ENCODE measurements at places on chromosomes 3 and 15.
A peak's percentile ranks its signal among the peaks of the same experiment; 100 is the strongest.

DNA sequence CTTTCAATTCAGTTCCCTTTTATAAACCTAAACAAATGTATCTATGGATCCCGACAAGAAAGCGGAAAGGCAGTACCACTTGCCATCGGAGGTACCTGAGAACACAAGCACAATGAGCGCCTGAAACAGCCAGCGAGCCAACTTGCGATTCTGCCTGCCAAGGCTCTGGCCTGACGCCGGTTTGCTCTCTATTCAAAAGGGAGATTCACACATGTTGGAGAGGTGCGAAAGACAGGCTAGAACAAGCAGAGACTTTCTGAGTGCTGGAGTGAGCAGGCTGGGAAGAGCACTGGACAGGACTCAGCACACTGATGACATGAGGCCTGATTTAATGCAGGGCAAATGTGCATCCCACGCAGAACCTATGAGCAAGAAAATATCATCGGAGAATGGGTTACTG lies 17.7 kb upstream of the PRR23E start:
- DNase-seq = no peak

DNA sequence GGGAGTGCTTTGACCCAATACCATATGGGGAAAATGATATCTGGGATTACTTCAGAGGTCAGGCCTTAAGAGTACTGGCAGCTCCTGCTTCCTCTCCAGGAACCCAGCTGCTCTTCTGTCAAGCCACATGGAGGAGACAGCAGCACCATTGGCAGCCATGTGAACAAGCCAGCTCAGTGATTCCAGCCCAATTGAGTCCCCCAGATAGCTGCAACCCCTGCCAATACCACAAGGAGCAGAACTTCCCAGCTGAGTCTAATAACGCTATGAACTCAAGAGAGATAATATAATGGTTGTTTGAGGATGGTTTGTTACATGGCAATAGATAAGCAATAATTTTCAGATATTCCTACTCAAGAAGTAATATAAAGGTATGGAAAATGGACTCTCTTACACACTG lies 126.8 kb upstream of the CPNE4 start:
- DNase-seq = no peak

GRCh38 chr3:120052677-120053076 lies 41.6 kb downstream of the GSK3B start:
- no peak for DNase-seq

GRCh38 chr15:59918994-59919951 lies 84.8 kb upstream of the FOXB1 start:
- DNase-seq = peak; percentile 17

DNA sequence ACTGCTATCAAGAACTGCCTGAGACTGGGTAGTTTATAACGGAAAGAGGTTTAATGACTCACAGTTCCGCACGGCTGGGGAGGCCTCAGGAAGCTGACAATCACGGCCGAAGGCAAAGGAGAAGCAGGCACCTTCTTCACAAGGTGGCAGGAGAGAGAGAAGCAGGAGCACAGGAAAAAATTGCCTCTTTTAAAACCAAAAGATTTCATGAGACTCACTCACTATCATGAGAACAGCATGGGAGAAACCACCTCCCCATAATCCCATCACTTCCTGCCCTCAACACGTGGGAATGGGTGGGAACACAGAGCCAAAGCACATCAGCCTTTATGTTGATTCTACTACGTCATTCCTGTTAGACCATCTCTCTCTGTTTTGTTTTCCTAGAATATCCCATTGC lies 650.9 kb upstream of the SEMA6D start:
- no peak for DNase-seq

GRCh38 chr3:56467108-56467507 lies 1.2 kb downstream of the ERC2 start:
- DNase-seq = no peak

DNA sequence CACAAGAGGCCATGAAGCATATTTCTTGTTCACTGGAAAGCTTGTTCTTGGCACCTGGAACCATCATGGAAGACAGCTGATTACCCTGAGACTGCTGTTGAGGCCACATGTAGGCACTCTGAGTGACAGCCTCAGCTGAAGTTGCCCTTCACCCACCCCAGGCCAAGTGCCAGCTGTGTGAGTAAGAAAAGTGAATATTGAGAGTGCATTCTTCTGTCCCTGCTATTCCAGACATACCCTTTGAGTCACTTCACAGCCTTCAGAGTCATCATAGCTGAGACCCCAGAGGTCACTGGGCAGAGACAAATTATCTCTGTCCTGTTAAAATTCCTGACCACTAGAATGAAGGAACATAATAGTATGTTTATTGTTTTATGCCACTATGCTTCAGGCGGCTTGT lies 79.6 kb downstream of the NFKBIZ start:
- DNase-seq = no peak

DNA sequence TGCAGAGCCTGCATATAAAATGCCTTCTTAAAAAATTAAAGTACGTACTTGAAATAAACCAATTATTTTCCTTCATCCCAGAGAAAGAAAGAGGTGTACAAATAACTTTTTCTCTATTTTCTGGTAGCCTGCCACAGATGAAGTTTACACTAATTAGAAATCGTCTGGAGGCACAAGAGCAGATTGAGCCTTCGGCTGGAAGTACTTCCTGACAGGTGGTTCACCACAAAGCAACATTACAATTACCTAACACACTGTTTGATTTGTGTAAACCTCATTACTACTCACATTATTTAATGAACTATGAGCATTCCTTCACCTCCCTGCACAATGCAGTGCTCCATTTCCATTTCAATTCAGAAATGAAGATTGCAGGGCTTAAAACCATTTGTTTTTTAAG lies 856.1 kb downstream of the SI start:
- DNase-seq = no peak

DNA sequence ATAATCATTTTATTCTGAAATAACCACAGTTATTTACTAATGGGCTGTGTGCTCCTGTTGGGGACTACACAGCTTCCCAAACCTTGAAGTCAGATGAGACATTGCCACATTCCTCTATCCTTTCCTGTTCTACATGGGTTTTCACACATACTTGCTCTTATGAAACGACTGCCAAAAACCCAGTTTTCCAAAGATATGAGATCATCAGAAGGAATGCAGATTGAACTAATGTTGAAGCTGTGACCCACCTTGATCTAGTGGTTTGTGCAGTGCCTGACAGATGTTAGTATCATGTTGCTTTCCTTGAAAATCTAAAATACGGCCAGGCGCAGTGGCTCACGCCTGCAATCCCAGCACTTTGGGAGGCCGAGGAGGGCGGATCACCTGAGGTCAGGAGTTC lies 144.6 kb downstream of the VGLL4 start:
- no peak for DNase-seq

GRCh38 chr3:181906338-181906737 lies 194.6 kb downstream of the SOX2 start:
- DNase-seq = no peak

DNA sequence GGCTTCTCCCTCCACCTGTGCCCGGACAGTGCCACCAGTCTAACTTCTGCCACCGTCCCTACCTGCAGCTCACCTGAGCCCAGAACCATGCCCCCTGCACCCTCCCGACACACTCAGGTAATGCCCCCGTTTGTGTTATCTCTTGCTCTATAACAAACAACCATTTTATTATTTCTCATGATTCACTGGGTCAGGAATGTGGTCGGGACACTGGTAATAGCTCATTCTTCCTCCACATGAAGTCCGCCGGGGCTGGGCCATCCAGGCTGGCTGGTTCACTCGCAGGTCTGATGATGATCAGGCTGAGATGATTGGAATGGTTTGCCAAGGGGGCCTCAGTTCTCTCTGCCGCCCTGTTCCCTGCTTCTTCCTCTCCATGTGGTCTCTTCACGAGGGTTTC lies 20.3 kb upstream of the NR2E3 start:
- no peak for DNase-seq

DNA sequence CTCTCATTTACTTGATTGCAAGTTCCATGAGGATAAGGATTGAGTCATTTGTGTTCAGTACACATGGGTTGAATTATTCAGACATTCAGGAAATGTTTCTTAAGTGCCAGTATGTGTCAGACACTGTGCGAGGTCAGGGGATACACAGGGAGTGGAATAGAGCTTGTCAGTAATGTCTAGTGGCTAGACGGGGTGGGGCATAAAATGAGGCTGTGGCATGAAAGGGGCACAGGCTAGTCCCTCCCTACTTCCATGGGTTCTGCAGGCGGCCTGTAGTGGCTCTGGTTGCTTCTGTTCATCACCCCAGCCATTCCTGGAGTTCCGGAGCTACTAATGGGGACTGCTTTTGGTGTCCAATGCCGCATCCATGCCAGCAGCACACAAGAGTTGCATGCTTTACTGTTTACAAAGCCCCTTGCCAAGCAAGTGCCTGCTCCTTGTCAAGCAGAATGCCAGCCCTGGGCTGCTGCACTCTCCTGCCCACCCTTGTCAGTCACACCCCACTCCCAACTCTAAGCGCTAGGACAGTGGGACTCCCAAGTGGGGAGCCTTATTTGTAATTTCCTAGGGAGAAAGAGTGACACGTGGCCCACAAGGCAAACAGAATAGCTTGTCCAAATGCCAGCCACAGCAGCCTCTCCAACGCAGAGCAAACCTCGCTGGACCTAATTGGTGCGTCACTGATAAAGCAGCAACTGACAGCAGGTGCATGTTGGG lies 70.8 kb downstream of the RAB11A start:
- DNase-seq = no peak

GRCh38 chr15:45242289-45242688 lies 9.7 kb upstream of the SLC28A2 start:
- DNase-seq = no peak

- DNase-seq = no peak
Observed at GRCh38 chr15:73797366-73798158, 44.4 kb upstream of the INSYN1 start.

DNA sequence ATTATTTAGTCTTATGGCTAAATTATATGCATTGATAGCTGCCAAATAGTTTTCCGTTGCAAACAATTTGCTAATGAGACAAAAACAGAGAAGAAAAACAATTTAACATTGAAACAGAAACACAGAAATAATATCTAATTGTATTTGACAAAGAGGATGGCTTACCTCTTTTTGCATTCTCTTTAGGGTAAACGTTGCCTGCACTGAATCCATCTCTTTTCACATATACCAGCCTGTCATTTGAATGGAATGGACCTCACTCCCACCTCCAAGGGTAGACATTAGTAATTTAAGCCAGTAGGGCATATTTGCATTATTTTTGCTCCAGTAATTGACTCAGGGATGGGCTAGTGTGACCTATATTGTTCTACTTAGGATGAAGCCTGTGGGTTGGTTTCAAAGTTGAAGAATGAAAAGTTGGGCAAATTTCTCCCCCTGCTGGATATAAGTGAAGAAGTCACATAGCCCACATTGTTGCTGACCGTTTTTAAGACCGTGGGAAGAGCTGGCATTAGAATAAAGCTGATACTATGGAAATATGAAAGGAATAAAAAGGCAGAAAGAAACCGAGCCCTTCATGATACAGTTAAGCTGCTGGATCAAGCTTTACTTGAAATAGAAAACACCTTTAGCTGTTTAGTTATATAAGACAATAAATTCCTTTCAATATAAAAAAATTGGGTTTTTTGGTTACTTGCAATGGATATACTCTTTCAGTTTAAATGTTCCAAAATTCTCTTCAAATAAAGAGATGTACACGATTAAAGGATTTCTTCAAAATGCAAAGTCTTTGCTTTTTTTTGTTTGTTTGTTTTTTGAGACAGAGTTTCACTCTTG lies 26.9 kb downstream of the PIERCE2 start:
- DNase-seq = no peak

DNA sequence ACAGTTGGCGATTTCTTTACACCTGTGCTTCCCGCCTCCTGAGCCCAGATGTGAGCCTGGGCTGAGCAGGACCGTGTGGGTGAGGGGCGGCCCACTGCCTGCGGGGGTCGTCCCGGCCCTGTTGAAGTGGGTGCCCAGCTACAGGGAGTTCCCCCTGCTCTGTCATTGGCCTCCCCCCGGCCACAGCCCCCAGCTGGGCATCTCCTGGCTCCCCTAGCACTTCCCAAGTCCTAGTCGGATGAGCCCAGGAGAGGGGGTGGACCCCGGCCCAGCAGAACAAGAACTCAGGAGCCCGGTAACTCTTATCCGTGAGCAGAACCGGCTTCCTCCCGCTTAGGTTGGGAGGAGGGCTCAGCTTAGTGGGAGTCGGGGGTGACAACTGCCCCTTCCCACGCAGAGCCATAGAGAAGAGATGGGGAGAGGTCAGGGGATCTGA lies 757 bp downstream of the PAQR5 start:
- DNase-seq = no peak

DNA sequence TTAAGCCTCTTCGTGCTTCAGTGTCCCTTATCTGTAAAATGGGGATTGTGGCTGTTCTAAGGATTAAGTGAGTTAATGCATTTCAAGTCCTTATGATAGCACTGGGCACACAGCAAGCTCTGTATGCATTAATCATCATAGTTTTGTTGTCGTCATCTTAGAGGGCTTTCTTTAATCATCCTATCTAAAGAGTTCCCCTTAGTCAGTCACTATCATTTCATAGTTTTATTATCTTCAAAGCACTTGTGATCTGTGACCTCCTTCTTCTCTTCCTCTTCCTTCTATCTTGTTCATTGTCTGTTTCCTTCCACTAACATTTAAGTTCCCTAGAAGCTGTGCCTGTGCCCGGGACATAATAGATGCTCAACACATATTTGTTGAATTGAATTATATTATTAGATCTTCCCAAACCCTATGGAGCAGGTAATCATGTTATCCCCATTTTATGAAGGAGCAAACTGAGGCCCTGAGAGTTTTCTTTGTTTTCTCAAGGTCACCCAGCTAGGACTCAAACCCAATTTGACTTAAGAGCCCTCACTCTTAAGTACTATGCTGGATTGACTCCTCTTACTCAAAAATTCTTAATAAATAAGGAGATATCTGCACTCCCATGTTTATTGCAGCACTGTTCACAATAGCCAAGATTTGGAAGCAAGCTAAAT lies 24.1 kb downstream of the DUOX2 start:
- DNase-seq = no peak

DNA sequence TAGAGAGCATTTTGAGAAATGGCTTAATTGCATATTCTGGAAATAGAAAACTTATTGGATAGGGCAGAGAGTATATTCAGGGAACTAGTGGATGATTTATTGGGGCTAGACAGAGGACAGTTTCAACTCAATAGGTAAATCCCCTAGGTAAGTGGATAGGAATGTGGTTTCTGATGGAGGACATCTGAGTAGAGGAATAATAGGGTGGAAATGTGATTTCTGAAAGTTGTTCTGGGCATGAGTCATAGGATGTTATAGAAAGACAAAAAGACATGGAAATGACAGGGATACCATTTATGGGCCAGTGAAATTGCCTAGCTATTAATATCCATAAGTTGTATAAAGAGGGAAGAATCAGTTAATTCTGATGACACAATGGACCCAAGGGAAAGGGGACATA lies 563.3 kb upstream of the GOLIM4 start:
- DNase-seq = no peak

DNA sequence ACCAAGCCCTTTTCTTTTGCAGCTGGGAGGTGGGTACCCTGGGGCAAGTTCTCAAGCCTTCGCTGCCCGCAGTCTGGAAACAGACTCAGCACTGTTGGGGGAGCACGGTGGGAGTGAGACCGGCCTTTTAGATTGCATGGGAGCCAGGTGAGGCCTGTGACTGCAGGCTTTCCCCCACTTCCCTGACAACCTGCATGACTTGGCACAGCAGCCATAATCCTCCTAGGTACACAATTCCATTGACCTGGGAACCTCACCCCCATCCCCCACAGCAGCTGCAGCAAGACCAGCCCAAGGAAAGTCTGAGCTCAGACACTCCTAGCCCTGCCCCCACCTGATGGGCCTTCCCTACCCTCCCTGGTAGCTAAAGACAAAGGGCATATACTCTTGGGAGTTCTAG lies 52.2 kb upstream of the CCDC80 start:
- DNase-seq = no peak

- no peak for DNase-seq
Observed at GRCh38 chr15:63992300-63992699, 54.0 kb downstream of the DAPK2 start.

GRCh38 chr3:37906734-37907282 lies 45.1 kb downstream of the CTDSPL start:
- DNase-seq = no peak

All from stimulated activated CD4-positive, alpha-beta T cell treated with anti-CD3 and anti-CD28 coated beads, TNF-alpha, amount 100 ng/mL, for 4 hours (primary cell).